ENCODE measurements at places on chromosomes 7 and 10.

- DNase-seq = no peak
Observed at GRCh38 chr7:127474457-127474856, 81.9 kb upstream of the ZNF800 start.

DNA sequence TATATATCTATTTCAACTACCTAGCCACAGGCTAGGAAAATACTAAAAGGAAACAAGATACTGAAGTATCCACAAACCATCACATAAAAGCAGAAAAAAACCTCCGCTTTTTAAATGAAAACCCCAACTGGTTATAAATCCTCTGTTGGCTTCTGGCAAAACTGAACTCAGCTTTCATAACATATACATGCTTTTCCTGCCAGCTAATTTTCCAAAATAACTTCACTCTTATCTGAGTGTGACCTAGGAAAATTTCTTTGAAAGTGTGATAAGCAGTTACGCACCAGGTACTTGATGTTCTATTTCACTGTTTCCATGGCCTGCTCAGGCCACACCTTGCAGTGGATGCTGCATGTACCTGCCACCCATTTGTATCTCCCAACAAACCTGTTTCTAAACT, 11.8 kb downstream of the FAM3C start:
- DNase-seq = no peak

- no peak for DNase-seq
Observed at GRCh38 chr10:72819053-72819452, 74.5 kb upstream of the OIT3 start.

- DNase-seq = no peak
Observed at GRCh38 chr7:19709249-19709578, 377 bp upstream of the POLR1F start.

DNA sequence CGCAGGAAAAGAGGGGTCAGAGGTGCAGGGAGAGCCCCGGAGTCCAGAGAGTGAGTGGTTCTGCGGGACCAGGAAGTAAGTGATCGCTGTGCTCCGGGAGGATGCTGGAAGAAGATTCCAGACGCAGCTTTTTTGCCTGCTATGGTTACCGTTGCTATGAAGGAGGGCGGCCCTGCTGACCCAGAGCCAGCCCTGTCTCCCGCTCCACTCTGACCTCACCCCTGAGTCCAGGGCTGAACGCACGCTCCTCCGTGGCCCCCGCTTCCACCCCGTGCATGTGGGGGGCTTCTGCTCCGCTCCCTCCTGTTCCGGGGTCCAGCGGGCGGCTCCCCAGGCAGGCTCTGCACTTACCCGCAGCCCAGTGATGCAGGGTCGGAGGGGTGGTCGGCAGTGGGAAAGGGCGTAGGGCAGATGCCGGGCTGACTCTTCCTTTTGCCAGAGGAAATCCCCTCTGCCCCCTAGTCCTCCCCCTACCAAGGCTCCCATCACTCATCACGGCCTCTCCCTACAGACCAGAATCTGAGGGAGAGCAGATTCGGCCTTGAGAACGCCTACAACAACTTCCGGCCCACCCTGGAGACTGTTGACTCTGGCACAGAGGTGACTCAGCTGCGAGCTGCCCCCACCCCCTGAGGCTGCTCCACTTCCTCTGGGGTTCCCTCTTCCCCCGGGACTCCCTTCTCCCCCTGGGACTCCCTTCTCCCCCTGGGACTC, 2.7 kb upstream of the MUC17 start:
- no peak for DNase-seq

GRCh38 chr7:114785496-114785895, 136.4 kb upstream of the MDFIC start:
- DNase-seq = no peak

GRCh38 chr7:659306-659847, 67.1 kb upstream of the DNAAF5 start:
- DNase-seq = no peak

GRCh38 chr10:3928078-3928477, 143.1 kb upstream of the KLF6 start:
- DNase-seq = no peak

- DNase-seq = no peak
Observed at GRCh38 chr7:28364082-28364481, 48.2 kb upstream of the CREB5 start.

DNA sequence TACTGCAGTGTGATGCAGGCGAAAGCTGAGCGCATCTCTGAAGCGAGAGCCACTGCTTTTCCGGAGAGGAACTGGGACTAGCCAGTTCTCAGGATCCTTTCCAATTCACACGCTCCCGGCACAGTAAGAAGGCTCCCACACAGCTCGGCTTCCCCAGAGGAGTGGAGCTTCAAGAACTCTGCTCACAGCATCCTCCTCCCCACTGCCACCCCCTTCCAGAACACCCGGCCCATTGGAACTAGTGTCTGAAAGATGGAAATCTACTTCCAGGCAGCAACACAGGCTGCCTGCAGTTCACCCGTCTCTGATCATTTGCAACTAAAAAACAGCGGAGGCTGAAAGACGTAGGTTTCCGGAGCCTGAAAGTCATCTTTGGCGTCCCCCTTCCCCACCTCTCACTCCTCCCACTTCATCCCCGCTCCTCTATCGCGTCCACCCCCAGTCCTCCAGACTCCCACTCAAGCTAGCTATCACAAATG, at the start of gene DGKB:
Gene DGKB (minus strand): TSS at position 163 of the 479 bp plus-strand sequence.
- DNase-seq = peak; percentile 12

DNA sequence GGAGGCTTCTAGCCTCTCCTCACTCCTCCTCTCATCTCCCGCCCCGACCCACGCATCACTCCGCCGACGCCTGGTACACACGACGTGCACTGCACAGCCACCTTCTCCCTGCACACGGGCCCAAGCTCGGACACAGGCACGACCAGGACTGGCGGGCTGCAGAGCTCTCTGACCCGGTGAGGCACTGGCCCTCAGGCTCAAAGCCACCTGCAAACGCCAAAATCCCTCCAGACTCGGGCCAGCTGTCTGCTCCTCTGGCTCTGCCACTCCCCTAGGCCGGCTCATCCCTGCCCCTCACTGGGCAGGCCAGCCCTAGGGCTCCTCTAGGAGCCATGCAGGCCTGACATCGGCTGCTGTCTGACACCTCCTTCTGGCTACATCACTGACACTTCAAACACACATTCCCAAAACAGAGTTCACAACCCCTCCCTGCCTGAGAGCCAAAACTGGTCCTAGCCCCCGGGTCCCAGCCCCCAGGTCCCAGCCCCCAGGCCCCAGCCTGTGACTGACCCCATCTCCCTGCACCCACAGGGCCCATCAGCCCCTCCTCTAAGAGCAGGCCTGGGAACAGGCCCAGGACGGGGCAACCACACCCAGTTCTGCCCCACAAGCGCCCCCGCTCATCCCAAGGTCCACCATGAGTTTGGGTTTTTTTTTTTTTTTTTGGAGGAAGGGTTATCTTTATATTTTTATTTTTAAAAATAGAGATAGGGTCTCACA, 35.1 kb downstream of the MAD1L1 start:
- DNase-seq = no peak

All from NCI-H1930 (cell line).